CD4-positive, alpha-beta T cell treated with Interleukin-6 for 4 hours (primary cell): ENCODE measurements at places on chromosomes 1 and 21.

GRCh38 chr1:178530037-178530402 lies 17.1 kb downstream of the TEX35 start:
- no peak for DNase-seq

DNA sequence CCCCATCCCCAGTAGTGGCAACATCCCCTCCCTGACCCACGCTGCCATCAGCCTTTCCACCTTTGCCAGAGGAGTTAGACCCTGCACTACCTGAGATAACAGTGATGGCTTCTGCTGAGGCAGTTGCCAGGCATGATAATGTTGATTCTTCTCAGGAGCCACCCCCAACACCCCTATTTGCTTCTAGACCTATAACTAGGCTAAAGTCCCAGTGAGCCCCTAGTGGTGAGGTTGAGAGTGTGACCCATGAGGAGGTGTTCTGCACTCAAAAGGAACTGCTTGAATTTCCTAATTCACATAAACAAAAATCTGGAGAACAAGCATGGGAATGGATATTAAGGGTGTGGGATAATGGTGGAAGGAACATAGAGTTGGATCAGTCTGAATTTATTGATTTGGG lies 159.6 kb upstream of the COL11A1 start:
- no peak for DNase-seq

DNA sequence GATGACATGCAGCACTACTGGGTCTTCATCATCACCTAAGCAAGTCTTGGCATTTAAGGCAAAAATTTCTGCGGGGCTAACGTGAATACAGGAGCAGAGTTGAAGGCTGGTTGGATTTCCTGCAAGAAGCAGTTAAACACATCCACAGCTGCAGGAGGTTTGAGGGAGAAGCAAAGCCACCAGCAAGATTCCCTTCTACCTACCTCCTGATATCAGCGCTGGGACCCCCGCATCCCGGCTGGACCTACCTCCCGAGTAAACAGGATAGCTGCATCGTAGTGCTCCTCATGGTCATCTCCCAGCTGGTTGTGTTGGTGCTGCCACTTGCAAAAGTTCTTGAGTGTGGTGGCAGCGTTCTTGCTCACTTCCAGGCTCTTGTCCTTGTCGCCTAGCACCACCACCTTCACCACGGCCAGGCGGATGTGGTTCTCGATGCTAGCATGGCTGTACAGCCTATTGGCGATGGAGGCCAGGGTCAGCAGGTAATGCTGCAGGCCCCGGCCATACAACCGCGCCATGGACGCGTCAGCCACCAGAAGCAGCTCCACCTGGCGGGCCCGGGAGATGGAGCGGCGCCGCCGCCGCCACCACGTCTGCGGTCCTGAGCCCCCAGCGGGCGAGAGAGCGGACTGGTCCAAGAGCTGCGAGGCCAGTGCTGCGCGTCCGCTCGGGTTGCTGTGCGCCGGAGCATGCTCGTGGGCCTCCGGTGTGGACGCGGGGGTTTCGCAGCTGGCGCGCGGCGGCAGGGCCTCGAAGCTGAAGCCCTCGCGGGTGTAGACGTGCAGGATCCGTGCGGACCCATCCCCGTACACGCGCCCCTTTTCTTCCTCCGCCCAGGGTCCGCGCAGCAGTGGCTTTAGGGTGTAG lies 1.6 kb downstream of the ADAMTS5 start:
- no peak for DNase-seq

- no peak for DNase-seq
These were observed 169.8 kb downstream of the C1orf21 start for GRCh38 chr1:184556665-184557064.

- peak; percentile 64 for DNase-seq
These were observed 26.1 kb downstream of the ATP5PF start for GRCh38 chr21:25708467-25709065.

GRCh38 chr1:101025657-101026429 lies at the start of gene DPH5:
DPH5 (minus strand) TSS chr1:101025784; CDS start chr1:101025443, 341 bp downstream.
- DNase-seq = peak; percentile 88

GRCh38 chr1:74053407-74053806 lies 144.6 kb downstream of the LRRIQ3 start:
- no peak for DNase-seq

DNA sequence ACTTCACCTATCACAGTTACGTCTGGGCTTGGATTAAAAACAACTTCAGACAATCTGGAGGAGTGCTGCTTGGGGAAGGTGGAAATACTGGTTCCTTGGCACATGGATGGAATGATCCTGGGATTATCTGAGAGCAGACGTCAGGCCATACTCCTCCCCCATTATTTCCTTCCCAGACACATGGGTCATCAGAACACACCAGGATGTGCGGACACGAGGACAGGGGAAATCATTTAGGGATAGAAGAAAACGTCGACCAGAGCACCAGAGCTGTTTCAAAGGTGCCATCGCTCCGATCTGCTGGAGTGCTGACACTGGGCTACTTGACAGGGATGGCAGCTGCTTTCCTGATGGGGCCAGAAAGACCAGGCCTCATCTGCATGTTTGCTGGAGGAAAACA lies 31.8 kb upstream of the ANGPTL7 start:
- no peak for DNase-seq

GRCh38 chr21:39350094-39351005 lies 1.5 kb upstream of the HMGN1 start:
- no peak for DNase-seq

GRCh38 chr21:45021428-45022347 lies 52.7 kb upstream of the ADARB1 start:
- DNase-seq = no peak

DNA sequence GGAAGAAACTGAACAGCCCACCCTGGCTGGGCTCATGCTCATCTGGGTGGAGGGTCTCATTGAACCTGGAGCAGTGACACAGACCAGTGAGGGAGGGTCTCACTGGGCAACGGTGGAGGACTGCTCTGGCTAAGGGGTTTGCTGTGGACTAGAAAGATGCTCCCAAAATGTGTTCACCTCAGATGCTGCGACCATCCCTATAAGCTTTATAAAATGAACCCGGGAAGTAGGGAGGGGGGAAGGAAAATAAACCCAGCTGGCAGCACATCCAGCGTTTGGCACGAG lies 34.5 kb upstream of the LBR start:
- DNase-seq = no peak

GRCh38 chr1:27372808-27373690 lies 1.6 kb downstream of the FCN3 start:
- no peak for DNase-seq

- DNase-seq = no peak
These were observed 381.1 kb upstream of the NCAM2 start for GRCh38 chr21:20617130-20617529.

- DNase-seq = no peak
These were observed 15.8 kb downstream of the CAMK2N1 start for GRCh38 chr1:20470194-20470593.

GRCh38 chr21:15676935-15677334 lies 52.8 kb upstream of the USP25 start:
- DNase-seq = no peak

GRCh38 chr1:82807563-82807962 lies 1006.8 kb downstream of the ADGRL2 start:
- DNase-seq = no peak

DNA sequence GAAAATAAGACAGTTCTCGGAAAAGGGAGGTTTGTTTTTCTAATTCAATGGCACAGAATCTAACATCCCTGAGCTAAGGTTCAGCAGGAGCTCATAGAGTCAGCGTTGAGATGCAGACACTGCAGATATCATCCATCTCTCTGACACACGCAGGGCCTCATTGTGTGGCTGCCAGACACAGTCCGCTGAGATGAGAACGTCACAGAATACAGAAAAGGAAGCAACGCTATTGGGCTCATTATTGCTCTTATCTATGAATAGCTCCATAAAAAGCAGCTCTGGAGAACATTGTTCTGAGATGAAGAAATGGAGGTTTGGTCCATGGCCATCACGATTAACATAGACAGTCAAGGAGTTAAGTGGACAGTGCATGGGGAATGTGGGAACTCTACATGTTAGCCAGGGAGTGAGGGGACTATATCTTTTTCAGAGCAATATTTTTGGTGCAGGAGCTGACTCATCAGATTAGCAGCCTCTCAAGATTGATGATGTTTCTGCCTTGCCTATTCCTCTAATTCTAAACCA lies 771.6 kb upstream of the CXADR start:
- no peak for DNase-seq

DNA sequence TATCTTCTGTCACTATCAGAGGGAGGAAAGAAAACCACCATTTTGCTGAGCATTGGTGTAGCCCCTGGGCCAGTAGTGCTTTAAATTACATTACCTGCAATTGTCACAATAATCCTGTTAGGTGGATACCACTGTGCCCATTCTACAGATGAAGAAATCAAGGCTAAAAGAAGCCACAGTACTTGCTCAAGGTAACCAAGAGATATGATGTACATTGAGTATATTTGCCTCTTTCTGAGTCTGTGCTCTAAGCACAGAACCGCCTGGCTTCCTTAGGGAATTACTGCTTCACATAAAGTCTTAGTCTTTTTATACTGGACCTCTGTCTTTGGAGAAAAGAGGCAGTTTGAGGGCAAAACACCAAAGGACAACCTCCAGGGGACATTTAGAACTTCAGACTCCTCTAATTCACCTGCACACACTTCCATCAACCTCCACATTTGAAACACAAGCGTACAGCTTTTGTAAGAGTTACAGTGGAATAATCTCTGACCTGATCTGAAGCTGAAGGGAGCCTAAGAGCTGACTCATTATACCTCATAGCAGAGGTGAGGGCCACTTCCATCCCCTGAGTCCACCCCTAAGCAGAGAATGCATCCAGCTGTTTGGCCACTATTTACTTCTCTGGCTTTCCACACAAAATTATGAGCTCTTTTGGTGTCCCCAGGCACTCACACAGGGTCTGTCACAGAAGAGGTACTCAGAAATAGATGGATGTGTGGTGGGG lies 61.8 kb downstream of the PLPP3 start:
- DNase-seq = no peak

DNA sequence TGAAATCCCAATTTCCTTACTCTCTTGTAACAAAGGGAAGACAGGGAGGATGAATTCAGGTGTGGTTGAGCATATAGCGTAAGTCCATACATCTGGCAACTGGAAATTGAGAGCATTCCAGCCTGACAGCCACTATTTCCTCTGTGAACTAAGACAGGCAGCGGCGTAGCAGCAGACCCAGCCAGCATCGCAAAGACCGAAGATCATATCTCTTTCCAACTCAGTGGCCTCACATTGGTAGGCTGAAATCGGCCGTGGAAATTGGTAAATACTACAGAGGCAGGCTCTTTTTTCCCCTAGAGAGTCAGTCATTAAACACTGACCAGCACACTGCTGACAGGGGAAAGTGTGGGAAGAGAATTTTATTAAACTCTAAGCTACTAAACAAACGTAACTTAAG lies 43.4 kb downstream of the TARBP1 start:
- no peak for DNase-seq

DNA sequence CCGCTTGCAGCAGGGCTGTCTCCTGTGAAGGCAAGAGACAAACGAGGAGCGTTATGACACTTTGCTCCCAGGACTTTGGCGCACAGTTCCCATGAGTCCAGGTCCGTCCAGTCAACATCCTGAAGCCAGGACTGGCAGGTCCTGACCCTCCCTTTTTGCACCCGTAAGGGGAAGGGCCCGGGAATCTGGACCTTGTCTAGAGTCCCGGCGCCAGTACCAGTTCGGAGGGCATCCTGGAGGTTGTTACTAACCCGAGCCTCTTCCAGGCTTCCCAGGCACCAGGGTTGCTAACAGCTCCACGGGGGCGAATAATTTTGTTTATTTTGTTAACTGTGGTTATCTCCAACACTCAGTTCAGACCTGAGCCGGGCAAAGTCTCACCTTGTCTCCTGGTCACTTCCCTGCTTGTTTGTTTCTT lies 682 bp upstream of the RWDD3 start:
- DNase-seq = no peak

GRCh38 chr1:48216941-48217340 lies 5.6 kb upstream of the SLC5A9 start:
- no peak for DNase-seq

- peak; percentile 83 for DNase-seq
These were observed 15.9 kb downstream of the TMEM63A start for GRCh38 chr1:225866061-225866837.

DNA sequence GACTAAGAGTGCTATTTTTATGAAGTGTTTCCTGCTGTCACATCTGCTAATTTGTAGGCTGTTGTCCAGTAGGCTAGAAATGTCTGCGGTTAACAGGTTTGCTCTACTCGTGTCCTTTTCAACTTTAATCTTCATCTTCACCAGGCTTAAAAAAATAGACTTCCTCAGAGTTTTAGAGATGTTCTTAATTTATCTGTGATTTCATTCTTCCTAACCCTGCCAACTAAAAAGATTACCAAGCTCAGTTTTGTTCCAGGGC lies 66.8 kb downstream of the SASS6 start:
- DNase-seq = no peak

DNA sequence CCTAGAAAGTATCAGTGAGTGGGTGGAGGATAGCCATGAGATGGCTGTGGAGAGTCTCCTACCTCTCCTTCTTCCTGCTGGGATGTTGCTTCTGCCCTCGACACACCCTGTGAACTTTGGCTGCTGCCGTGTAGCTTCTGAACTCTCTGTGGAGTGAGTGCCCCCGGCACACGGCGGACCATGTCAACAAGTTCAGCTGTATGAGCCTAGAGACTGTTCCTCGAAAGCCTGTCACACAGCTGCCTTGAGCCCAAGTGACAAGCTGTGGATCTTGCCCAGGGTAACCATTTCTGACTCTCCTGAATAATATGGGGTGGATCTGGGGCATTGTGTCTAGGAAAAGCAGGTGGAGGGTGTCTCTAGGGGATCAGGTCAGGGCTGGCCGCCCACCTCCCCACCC lies 143.2 kb downstream of the NOS1AP start:
- DNase-seq = no peak

GRCh38 chr1:221845650-221846371 lies 103.9 kb upstream of the DUSP10 start:
- no peak for DNase-seq

- DNase-seq = no peak
These were observed 75.5 kb downstream of the ASTN1 start for GRCh38 chr1:177088966-177089365.

- no peak for DNase-seq
These were observed 100.1 kb upstream of the HP1BP3 start for GRCh38 chr1:20887246-20887645.

- peak; percentile 7 for DNase-seq
These were observed 1.0 kb downstream of the ST6GALNAC5 start for GRCh38 chr1:76868154-76868882.

DNA sequence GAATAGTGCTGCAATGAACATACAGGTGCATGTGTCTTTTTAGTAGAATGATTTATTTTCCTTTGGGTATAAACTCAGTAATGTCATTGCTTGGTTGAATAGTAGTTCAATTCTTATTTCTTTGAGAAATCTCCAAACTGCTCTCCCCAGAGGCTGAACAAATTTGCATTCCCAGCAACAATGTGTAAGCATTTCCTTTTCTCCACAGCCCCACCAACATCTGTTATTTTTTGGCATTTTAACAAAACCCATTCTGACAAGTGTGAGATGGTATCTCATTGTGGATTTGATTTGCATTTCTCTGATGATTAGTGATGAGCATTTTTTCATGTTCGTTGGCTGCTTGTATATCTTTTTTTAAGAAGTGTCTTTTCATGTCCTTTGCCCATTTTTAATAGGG lies 21.9 kb upstream of the EEIG2 start:
- no peak for DNase-seq

DNA sequence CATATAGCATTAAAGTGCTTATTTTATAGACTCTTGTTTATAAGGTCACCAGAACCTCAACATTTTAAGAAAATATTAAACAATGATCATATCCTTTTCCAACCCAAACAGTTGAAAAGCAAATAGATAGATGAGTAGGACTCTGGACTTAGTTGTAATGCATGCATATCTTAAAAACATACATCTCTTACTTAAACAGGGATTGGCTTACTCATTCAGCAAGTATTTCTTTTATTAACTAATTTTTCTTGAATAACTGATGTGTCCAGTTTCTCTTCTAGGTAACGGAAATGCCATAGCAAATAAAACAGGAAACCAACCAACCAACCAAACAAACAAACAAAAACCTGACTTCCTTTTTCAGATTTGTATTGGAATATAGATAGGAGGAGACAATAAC lies 70.9 kb upstream of the NBPF4 start:
- no peak for DNase-seq
